ENCODE measurements at places on chromosomes 1 and 21.
A peak's percentile ranks its signal among the peaks of the same experiment; 100 is the strongest.

DNA sequence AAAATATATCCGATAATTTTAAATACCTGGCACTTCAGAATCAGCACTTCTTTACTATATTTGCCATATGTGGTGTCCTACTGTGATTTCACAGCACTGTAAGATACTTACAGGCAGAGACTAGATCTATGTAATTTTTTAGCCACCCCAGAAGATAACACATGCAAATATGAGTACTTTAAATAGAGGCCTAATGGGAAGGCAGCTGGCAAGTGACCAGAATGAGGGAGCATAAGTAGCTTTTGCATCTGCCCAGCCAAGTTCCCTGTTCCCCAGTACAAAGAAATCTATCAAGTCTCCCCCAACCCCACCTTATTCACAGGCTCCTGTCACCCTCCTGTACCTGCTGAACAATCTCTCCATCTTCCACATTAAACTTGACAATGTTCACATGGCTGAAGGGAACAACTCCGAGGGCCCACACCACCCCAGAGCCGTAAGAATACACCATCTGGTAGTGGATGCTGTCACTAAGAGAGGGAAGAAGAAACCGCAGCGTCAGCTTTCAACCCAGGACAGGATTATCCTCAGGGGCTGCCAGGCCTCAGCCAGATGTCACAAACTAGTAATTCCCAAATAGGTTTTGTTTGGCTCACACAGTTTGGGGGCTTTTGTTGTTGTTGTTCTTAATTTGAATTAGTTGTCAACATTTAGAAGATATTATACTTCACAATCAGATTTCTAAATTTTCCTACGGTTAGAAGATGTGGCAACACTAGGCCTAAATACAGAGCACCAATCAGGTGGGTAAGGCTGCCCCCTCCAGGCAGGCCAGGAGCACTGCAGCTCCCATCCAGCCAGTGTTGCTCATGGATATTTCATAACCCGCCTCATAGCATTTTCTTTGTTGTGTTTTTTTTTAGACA is 10.4 kb downstream of the EMC1 start:
- DNase-seq, result peak; percentile 53

GRCh38 chr21:38494703-38495102 is 3.6 kb downstream of the ERG start:
- DNase-seq, result no peak

DNA sequence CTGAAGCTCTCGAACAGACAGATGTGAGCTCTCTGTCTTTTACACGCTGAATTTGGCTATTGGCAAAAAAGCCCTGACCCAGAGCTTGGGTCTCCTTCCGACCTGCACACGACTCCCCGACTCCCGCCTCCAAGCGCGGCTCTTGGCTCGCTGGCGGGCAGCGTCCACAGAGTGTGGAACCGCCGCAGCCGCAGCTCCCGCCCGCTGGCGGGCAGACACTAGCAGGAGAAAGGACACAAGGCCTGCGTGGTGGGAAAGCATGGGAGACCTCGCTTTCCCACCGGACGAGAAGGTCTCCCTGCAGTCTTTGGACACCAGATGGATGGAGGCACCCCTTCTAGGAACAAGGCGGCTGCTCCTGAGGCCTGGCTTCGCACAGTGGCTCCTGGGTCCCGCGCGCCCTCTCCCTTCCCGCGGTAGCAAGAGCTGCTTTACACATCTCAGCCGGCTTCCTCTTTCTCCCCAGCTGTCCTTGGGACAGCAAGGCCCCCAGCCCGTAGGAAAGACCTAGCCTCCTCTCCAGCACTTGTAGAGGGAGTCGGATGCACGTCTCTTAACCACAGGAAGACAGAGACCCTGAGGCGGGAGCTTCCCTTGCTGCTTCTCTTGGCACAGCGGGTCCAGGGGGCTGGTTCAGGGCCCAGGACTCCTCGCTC is 92.1 kb downstream of the PRKAB2 start:
- no peak for DNase-seq

- peak; percentile 58 for DNase-seq
Observed at GRCh38 chr21:33428669-33429068, 25.5 kb downstream of the IFNGR2 start.

DNA sequence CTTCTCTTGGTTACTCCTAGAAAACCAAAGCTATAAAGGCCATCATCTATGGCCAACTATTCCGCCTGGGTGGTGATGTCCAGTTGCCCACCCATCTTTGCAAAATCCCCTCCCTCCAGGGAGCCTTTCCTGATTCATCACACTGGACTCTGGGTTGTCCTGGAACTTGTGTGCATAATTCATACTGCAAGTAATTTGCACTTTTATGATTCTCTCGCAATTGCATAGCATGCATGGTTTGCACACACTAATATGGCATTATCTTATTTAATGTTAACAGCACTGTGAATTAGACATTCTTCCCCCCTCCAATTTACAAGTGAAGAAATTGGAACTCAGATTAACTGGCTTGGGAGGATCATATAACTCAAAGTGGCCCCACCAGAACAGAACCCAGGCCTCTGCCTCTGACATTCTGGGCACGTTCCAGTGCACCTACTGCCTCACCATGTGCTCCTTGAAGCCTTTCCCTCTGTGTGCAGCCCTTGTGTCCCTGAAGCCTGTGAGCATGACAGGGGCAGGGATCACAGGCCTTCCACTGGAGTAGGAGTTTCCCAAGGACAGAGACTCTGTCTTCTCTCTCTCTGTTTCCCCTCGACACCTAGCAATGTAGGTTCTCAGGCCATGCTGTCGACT is 98.9 kb upstream of the IPO9 start:
- no peak for DNase-seq

- DNase-seq, result peak; percentile 29
Observed at GRCh38 chr1:236395230-236395946, 1.3 kb downstream of the EDARADD start.

DNA sequence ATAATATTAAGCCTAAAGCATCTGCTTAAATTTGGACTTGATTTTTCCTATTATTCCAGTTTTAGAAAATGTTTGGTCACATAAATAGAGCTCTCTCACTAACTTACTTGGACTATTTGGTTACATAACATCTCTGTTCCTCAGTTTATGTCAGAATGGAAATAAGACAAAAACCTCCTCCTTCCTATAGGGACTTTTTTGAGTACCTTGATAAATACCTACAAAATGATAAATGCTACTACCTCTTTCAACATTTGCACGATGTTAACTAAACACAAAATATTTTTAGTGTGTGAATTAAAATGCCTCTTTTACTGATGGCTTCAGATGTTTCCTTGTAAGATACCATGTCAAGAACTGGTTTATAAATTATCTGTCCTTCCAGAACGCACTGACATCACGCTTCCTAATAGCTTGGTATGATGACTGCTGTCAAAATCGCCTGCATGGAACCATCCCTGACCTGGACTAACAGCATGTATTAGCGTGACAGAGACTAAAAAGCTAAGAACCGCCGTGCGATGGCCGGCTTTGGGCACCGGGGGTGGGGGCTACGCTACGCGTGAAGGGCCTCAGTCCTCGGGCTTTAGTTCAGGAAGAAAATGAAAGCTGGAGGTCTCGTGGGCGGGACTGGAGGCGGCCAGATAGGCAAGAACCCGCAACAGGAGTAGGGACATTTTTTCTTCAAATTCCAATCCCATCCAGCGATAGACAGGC is 133.2 kb upstream of the BARHL2 start:
- DNase-seq, result peak; percentile 6

- no peak for DNase-seq
Observed at GRCh38 chr1:47226121-47226838, 5.7 kb downstream of the TAL1 start.

GRCh38 chr1:213138892-213139291 is 87.9 kb downstream of the RPS6KC1 start:
- DNase-seq, result peak; percentile 91

- peak; percentile 67 for DNase-seq
Observed at GRCh38 chr1:207888652-207889051, 22.3 kb downstream of the CD34 start.

DNA sequence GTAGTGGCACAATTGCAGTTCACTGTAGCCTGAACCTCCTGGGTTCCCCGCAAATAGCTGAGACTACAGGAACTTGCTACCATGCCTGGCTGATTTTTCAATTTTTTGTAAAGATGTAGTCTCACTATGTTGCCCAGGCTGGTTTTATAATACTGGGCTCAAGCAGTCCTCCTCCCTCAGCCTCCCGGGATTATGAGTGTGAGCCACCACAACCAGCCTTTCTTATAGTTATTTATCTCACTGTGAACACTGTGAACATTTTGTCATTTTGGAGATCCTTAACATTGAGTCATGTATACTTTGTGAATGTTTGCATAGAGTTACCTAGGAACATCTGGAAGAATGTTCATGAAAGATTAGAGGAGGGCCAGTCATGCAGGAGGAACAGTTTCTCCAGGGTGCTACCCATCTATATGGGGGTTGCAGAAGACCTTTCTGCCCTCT is 127.1 kb upstream of the CACYBP start:
- peak; percentile 18 for DNase-seq

DNA sequence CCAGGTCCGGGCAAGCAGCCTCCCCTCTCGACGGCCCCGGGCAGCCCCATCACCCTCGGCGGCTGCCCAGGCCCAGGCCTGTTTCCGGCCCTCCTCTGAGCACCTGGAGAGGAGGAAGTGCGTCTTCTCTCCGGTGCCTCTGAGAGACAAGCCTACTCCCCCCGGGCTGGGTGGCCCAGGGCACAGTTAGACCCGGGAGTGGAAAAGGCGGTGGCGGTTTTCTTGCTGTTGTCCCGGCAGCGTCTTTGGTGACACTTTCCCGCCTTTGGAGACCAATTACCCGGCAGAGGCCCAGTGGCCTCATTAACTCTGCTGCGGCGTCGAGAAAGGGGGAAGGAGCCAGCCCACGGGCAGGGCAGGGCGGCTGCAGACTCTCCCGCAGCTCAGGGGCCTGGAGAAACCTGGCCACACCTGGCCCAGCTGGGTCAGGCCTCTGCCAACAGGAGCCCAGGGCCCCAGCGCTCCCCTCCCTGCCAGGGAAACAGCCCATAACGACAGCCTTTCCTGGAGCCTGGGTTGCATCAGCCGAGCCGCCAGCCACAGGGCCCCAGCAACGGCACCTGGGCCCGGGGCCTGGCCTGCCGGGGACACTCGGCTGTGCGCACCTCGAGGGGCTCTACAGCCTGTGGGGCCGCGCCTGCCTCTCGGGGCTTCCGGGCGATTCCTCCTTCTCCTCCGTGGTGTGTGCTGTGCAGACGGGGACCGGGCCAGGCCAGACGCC is 28.4 kb upstream of the C1orf159 start:
- no peak for DNase-seq

DNA sequence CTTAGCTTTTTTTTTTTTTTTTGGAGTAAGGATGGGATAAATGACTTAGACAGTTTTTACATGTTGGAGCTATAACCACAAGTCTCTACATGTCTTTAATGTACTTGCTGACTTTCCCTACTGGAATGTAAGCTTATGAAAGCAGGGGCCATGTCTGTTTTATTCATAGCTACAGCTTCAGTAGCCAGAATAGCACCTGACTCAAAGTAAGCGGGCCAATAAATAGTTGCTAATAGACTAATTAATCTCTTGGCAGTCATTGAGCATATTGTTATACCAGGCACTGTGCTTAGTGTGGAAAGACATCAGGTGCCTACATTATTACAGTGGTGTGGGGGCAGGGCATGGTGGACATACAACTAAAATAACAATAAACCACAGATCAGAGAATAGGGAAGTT is 84.4 kb upstream of the HOOK1 start:
- peak; percentile 84 for DNase-seq

- DNase-seq, result no peak
Observed at GRCh38 chr1:168966636-168967035, 139.9 kb upstream of the ATP1B1 start.

- DNase-seq, result peak; percentile 89
Observed at GRCh38 chr1:27365372-27366112, 1.2 kb downstream of the MAP3K6 start.

DNA sequence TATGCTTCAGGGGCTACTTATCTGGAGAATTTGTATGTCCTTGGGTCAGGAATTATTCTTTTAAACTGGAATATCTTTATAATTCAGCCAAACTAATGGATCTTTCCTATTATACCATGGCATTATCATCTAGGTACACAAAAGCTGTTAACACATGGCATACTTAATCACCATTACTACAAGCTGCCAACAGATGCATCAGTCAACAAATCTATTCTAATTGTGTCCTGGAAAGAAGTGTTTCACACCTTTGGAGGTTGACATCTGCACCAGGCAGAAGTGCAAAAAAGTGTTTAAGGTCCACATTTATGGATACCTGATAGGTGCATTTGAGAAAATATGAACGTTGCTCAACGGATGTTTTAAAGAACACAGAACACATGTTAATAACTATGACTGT is 470.2 kb upstream of the ADGRL2 start:
- DNase-seq, result no peak

DNA sequence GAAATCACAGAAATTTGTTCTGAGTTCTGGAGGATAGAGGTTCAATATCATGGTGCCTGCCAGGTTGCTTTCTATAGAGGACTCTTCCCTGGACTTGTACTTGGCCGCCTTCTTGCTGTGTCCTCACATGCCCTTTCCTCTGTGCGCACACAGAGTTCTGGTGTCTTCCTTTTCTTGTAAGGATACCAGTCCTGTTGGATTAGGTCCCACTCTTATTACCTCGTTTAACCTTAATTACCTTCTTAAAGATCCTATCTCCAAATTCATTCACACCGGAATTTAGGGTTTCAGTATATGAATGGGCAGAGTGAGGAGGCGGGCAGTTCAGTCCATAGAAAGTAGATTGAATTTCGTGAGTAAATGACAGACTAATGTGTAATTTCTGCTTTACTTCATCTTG is 413.9 kb downstream of the NCAM2 start:
- no peak for DNase-seq

DNA sequence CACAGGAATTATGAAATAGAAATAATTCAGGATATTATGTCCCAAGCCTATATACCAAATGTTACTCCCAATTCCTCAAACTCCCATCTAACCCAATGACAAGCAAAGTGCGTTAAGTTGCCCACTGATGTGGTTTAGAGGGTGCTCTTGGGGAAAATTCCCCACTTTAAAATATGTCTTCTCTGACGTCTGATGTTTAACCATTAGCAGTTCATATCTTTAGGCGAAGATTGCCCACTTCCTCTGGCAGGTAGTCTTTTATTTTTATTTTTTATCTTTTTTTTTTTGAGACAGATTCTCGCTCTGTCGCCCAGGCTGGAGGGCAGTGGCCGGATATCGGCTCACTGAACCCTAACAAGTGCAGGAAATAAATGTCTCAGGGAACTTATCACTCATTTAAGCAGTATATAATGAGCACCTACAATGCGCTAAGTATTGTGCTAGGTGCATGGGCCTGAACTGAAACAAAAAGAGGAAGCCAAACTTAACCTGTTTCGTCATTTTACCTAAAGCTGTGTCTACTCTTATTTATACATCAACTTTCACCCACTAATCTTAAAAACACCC is 1.3 kb upstream of the LYST start:
- DNase-seq, result no peak

GRCh38 chr1:214124281-214124805 is 136.6 kb downstream of the PROX1 start:
- DNase-seq, result no peak

GRCh38 chr1:228314658-228315483 is 91.8 kb downstream of the TRIM11 start:
- no peak for DNase-seq

All from fibroblast of skin of back (primary cell).